Right kidney (tissue), 9 donors: ENCODE measurements at places on chromosomes 3 and 15.

DNA sequence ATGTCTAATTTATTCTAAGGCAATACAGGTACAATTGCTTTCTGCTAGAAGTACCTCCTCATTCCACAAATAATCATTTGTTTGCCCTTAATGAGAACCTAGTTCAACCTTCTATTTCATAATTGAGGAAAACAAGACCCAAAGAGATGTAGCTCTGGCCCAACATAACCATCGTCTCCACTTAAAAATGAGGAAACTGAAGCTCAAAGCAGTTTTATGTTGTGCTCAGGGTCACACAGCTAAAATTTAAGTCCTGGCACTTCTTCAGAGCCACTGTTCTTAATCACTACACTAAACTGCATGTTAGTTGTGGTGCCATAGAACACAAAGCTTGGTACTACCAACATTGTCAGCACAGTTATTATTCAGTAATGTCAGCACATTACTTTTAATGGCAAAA, 108.0 kb downstream of the SERPINI1 start:
- no peak for DNase-seq

- no peak for DNase-seq
Observed at GRCh38 chr3:143207338-143207961, 87.9 kb downstream of the CHST2 start.

DNA sequence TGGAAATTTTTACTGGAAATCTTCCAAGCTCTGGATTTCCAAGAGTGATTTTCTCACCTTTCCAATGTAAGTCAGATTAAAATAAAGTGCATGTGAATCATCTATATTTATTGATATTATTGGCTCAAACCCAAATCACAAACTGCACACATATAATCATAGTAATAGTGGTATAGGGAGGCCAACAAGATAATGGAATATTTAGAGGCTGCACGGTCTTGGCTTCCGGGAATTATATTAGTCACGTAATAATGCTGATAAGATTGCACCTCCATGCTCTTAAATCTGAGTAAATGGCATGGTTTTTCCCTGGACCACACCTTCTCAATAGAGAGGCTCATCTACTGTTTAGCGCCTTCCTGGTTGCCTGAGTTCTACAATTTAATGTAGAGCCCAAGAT, 567.1 kb upstream of the NR2F2 start:
- DNase-seq: no peak

- DNase-seq: no peak
Observed at GRCh38 chr3:26984416-26985390, 362.1 kb downstream of the LRRC3B start.

DNA sequence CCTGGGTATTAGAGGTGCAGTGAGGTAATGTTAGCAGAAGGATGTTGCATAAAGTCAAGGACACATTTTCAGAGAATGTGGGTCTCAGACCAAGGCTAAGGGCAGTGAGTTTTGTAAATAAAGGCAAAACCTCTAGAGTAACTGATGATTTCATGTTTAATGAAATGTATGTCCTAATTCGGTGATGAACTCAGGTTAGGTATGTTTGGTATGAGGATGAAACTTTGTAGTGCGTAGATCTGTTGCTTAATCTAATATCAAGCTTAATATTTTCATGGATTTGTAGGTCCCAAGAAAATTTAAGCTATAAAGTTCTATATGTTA, 3.6 kb downstream of the USP50 start:
- no peak for DNase-seq

DNA sequence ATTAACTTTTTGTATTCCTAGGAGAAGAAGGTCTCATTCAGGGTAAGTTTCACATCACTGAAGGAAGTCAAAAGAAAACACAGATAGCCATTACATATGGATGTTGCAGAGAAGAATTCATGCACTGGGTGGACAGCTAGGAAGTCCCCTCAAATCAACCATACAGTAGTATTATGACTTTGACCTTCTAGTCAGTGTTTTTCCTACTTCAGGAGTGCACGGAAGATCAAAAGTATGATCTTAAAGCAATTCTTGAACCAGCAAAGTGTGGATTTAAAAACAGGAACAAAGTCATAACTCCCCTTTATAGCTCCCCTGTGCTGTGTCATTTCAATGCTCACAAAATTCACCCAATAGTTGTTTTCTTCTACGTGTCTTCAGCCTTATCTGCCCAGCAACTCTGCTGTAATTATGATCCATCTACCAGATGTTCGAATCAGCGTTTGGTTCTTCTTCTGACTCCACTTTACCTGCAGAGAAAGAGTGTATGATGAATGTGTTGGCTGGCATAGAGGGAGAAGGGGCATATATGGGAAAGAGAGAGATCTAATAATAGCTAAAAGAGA, 118.1 kb upstream of the MEIS2 start:
- DNase-seq: no peak
